ENCODE measurements at places on chromosomes 5 and 9. TPM values are rescaled to one million over a fixed set of nuclear protein-coding genes. Genes with fewer than 3 reads are reported as not detected.

Gene LYRM7
- 5.3 TPM for total RNA-seq

Gene IL13
- not detected for total RNA-seq

Gene LVRN
- not detected for total RNA-seq

Gene ENHO
- total RNA-seq, result not detected

DNA sequence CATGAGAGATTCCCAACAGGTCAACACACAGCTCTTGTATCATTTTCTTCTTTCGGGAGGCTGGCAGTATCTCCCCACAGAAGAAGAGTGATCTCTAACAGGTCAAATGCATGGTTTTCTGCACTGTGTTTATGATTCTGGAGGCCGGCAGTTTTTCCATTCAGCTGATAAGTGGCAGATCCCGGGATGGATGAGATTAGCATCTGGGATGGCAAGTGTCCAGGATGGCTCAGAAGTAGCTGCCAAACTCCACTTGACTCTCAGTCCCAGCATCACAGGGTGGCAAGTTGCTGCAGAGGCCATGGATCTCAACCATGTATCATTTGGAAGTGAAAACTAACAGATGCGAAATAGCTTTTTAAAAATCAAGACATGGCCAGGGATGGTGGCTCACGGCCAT, 97.8 kb upstream of the SLC44A1 start:
- DNase-seq, result no peak

- no peak for DNase-seq
These were observed 80.9 kb upstream of the ISL1 start for GRCh38 chr5:51302343-51302742.

DNA sequence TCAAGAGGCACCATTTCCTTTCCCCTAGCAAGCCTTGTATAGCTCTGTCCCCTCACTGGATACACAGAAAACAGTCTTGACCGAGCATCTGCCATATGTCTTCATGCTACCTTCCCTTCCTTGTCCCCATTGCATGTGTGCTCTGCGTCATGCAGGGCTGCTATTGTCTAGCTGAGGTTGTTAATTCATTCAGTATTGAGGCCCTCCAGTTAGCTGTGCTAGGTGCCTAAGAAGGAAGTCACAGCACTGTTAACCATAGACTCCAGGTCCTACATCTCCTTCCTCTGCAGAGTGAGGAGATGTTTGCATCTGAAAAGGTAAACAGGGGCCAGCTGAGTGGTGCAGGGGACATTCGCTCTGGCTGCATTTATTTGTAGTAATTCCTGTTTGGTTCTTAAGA, 48.2 kb downstream of the SLC1A3 start:
- DNase-seq, result no peak

- no peak for DNase-seq
These were observed 54.5 kb downstream of the BNC2 start for GRCh38 chr9:16816011-16816410.

DNA sequence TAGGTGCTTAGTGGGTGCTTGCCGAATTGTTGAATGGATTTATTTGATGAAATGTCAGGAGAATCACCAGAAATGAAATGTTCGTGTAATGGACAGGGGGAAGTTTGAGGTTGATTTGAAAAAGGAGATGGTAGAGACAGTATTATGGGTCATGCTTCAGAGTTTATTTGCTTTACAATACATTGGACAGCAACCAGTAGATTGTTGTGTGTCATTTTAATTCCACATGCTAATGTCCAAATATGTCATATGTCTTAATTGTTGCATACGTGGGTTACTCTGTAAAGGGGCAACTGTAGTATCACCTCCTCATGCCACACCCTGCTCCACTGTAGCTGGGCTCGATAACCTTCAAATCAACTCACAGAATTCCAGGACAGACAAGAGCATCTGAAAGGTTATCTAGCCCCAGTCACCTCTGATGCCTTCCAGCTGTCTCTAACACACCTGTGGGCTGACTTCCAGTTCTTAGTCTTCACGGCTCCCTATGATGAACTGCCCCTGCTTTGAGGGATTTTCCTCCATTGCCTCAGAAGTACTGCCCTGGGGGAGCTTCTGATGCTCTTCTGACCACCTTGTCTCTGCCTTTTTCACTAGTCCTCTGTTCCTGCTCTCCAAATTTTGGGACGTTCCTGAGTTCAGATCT, 1.7 kb downstream of the PDCD1LG2 start:
- DNase-seq, result no peak

DNA sequence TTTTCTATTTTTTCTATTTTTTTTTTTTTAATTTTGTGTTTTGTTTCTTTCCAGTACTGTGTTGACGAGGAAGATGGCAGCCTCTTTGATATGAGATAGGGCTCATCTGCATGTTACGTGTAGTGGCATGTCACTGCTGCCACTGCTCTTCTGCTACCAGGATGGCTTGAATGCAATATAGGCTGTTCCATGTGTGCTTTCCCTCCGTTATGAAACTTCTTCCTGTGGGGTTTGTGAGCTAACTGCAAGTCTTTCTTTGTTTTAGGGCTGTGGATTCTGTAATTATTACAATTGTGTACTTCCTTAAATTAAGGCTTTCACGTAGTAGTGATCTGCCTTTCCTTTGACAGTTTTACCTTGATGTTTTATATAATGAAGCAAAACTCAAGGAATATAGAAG, 184.6 kb downstream of the KDM4C start:
- no peak for DNase-seq

- no peak for DNase-seq
These were observed 100.7 kb downstream of the CACNA1B start for GRCh38 chr9:137978262-137978714.

DNA sequence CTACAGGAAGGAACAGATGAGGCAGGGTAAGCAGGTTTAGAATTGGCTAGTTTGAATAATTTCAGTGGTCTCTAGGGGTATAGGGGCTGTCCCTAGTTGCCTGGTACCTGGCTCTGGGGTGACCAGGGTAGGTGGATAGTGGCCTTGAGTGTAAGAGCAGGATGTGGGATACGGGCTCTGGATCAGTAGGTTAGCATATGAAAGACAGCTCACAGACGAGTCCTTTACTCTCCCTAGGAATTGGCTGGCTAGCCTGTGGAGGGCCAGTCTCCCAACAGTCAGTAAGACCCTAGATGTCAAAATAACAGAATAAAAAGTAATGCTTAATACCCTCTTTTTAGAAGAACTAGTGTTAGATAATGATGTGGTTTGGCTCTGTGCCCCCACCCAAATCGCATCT, 16.6 kb upstream of the C9orf152 start:
- DNase-seq, result no peak

DNA sequence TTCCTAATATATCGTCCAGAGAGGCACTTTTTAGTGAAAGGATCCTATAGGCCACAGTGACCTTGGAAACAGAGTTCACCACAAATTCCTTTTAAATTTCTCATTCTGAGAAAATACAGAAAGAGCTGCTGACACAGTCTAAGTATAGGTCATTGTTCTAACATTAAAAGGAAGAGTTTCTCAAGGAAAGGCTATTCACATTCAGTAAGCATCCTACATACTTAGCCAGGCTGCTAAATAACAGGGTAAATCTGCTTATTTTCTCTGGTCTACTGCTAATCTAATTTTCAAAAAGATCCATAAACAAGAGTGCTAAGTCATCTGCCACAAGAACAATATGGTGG, 313.7 kb downstream of the PDE4D start:
- no peak for DNase-seq

GRCh38 chr9:9945966-9946365, 666.8 kb downstream of the PTPRD start:
- no peak for DNase-seq

DNA sequence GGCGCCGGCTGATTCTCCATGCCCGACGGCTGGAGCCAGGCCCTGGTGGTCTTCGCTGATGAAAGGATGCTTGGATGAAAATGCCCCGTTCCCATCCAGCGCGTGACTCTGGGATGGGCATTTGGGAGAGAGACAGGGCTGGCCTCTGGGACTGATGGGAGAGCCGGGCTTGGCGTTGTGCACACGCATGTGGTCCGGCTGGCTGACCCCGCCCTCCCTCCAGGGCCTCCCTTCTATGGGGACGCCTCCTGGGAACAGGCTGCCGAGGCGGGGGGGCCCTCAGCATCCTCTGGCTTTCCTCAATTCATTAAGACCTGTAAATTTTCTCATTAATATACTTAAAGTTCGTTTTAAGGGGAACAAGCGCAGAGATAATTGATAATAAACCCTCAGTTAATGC, 36.8 kb downstream of the UNC5A start:
- no peak for DNase-seq

GRCh38 chr9:108511307-108511706, 344.5 kb downstream of the ACTL7B start:
- no peak for DNase-seq

DNA sequence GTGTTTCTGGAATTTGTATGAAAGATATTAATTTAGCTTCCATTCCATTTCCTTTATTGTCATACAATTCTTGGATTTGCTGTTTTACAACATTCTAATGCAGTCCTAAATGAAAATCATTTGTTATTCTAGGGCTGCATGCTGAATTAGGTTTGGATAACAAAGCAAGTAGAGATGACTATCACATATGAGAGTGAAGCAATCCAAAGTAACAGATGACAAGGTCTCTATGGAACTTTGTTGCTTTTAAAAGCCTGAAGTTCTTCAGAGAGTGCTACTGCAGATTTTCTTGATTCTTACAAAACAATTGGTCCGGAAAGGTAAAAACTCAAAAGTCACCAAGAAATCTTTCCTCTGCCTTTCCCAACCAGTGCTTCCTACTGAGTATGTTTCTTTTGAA, 56.9 kb upstream of the VCAN start:
- no peak for DNase-seq

GRCh38 chr5:8560776-8561175, 691.8 kb downstream of the MTRR start:
- no peak for DNase-seq

DNA sequence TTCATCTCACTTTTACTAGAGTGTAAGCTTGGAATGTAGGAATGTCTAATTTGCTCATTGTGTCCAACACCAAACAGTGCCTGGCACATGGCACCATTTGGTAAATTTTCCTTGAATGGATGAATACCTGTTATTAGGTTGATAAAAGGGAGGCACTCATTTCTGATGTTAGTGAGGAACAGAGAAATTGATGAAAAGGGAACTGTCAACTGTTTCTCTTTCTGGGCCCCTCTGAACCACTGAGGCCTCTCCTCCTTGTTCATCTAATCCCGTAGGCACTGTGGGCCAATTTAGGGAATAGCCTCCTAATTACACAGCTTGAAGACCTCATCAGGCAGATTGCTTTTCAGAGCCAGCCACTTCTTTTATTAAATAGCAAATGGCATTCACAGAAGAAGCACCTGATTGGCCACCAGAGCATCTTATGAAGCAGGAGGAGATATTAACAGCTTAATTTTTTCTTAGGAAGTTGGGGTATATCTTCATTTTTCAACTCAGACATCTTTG, 22.6 kb downstream of the MRRF start:
- no peak for DNase-seq

Data from upper lobe of left lung (tissue), 6 donors.